Activated T-helper 1 cell treated with anti-CD3 and anti-CD28 coated beads, Interleukin-12 subunit alpha, Interleukin-12 subunit beta, Interleukin-2, Interleukin-4 antibody, amounts not matched to agents 30 ng/mL and 10 ng/mL and 1 ng/mL, durations not matched to agents 14 hours and 24 hours and 36 hours (primary cell): ENCODE measurements at places on chromosomes 1 and 21.

DNA sequence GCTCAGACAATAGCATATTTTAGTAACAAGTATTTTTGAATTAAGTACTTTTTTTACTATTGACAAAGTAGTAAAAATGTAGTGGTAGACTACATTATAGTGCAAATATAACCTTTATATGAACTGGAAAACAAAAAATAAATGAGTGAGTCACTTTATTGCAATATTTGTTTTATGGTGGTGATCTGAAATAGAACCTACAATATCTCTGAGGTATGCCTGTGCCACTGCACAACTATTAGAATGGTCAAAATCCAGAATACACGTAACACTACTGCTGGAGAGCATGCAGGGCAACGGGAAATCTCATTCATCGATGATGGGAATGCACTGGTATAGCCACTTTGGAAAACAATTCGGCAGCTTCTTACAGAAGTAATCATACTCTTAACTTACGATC is 349.0 kb upstream of the NCAM2 start:
- no peak for DNase-seq

- no peak for DNase-seq
Measured at GRCh38 chr1:117512728-117513321, 93.0 kb upstream of the TENT5C start.

DNA sequence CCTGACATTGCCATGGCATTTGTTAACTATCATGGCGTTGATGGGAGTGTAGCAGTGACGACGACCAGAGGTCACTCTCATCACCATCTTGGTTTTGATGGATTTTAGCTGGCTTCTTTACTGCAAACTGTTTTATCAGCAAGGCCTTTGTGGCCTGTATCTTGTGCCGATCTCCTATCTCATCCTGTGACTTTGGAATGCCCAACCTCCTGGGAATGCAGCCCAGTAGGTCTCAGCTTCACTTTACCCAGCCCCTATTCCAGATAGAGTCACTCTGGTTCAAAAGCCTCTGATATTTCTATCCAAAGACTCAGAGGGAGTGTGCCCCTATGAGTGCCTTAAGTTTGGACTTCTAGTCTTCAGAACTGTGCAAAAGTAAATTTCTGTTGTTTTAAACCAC is 130.1 kb downstream of the ADAMTS1 start:
- no peak for DNase-seq

GRCh38 chr1:176066709-176067108 is 140.4 kb downstream of the COP1 start:
- no peak for DNase-seq

DNA sequence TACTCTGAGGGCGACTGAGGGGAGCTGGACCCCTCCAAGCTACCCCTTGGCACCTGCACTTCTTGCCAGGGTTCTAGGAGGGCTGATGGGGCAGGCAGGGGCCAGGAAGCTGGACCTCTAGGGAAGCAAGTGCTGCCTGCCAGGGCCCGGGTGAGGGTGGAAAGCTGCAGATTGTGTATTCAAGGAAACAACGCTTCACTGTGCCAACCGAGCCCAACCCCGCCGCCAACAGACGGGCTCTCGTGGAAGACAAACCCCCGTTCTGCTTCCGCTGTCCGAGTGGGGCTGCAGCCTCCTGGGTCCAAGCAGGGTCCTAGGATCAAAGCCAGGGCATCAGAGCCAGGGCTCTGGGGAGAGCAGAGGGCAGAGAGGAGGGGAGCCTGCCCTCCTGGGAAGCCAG is 3.2 kb downstream of the EFHD2 start:
- no peak for DNase-seq

GRCh38 chr1:91653183-91653582 is 152.5 kb downstream of the CDC7 start:
- DNase-seq, result no peak

DNA sequence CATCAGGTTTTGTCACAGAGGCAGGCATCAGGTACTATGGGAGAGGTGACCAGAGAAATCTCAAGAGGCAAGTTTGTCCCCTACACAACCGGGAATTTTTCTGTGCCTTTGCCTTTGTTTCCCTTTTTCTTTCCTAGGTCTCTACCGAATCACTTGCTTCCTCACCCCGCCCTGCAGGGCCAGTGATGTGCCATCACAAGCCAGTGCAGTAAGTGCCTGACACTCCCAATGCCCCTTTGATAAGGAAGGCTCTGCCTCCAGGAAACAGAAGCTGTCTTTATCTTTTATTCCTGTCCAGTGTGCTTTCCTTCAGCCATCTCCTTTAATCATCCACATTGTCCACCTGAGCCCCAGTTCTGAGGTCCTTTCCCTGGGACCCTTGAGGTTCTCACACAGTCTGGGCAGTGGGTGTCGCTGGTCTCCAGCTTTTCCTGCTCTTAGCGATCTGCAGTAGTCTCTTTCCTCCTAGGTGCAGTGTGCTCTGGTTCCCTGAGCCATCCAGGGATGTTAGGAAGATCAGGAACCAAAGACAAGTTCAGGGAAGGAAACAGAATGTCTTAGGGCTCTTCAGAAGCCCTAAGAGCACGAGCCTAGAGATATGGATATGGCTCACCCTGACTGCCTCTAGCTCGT is 36.6 kb downstream of the GJA5 start:
- DNase-seq, result no peak

GRCh38 chr1:76294482-76295194 is 220.1 kb downstream of the ST6GALNAC3 start:
- DNase-seq, result no peak

GRCh38 chr21:38346286-38346685 is 89.5 kb downstream of the KCNJ15 start:
- no peak for DNase-seq

GRCh38 chr1:227805606-227806197 is 9.8 kb upstream of the PRSS38 start:
- DNase-seq, result no peak

- no peak for DNase-seq
Measured at GRCh38 chr1:202575918-202576653, 134.2 kb downstream of the SYT2 start.

DNA sequence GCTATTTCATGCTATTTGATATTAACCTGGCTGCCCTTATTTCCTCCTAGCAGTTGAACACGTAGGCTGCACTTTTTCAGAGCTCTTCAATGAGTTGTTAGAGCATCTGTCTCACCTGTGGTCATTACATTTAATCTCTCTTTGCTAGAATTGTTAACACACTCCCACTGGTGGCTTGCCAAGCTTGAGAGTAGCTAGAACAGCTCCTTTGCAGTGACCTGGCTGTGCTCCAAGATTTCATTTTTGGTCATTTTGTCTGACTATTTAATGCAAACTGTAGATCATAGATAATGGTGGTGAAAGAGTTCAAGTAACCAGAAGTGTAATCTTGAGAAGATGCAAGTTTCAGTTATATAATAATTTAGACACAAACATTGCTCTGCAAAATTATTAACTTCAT is 105.6 kb downstream of the LRRC7 start:
- no peak for DNase-seq

- no peak for DNase-seq
Measured at GRCh38 chr1:202068596-202068995, 54.1 kb upstream of the GPR37L1 start.

GRCh38 chr1:94716965-94717364 is 103.2 kb upstream of the SLC44A3 start:
- DNase-seq, result no peak

- DNase-seq, result no peak
Measured at GRCh38 chr21:29658934-29659203, 280.9 kb downstream of the GRIK1 start.

GRCh38 chr1:215459136-215459535 is 108.0 kb upstream of the KCTD3 start:
- DNase-seq, result no peak

GRCh38 chr21:44900559-44901251 is 20.0 kb downstream of the ITGB2 start:
- DNase-seq, result no peak

DNA sequence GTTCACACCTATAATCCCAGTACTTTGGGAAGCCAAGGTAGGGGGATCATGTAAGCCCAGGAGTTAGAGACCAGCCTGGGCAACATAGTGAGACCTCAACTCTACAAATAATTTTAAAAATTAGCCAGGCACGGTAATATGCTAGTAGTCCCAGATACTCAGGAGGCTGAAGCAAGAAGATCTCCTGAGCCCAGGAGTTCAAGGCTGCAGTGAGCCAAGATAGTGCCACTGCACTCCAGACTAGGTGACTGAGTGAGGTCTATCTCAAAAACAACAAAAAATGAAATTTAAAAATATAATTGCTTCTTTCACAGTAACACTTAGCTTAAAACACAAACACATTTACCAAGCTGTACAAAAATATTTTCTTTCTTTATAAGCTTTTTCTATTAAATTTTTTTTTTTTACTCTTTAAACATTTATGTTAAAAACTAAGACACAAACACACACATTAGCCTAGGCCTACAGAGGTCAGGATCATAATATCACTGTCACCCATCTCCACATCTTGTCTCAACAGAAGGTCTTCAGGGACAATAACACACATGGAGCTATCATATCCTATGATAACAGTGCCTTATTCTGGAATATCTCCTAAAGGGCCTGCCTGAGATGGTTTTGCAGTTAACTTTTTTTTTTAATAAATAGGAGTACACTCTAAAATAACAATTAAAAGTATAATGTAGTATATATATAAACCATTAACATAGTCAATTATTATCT is 43.9 kb downstream of the TESK2 start:
- DNase-seq, result no peak

DNA sequence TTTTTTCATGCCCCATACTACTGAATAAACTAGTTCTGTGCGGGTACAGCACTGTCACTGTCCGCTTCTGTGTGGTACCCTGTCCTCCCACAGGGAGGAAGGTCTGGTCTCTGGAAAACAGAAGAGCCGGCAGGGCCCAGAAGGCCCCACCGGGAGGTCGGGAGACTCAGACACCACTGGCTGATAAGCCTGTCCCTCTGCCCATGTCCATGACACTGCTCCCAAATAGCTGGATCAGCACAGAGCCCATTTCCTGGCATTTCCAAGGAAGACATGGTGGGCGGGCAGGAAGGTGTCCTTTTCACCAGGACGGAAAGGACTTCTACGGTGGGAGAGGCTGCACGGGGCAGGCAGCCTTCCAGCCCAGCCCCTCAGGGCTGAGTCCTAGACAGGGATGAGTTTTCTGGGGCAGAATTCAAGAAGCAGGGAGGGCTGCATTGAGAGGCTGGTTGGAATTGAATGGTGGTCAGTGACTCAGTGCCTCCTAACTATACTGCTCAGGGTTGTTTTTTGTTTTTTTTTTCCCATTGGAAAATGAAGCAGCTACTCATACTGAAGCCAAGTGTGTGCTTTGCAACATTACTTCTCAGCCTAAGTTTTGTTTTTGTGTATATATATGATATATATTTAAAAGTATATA is 7.1 kb downstream of the PSRC1 start:
- DNase-seq, result no peak

GRCh38 chr21:33196941-33197374 is 32.8 kb upstream of the IFNAR2 start:
- peak; percentile 31 for DNase-seq

DNA sequence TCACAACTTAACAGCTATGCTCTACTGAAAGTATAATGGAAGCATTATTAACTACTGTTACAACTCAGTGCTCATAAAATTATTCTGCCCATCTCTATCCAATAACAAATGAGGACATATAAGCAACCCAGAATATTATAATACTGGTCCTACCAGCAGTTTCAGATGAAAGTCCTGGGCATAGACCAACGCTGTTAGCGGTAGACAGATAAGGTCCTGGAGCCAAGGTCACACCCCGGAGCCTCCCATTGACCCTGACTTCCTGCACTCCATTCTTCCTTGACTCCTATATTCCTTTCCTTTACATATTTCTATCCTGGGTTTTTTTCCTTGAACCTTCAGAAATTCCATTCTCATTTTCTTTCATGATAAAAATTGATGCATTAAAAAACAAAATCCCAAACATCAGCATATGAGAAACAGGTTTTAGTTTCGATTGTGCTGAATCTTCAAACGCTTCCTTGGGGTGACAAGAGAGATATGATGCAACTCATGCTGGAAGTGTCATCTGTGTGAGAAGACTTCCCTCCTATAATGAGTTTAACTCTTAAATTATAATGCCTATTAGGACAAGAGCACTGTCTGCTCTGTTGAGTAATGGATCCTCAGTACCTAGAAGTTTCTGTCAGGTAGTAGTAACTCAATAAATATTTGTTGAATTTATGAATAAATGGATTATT is 831.1 kb downstream of the LRRIQ3 start:
- no peak for DNase-seq

GRCh38 chr21:28793043-28793442 is 199.6 kb downstream of the LTN1 start:
- no peak for DNase-seq

GRCh38 chr1:116127848-116128540 is 16.8 kb downstream of the MAB21L3 start:
- DNase-seq, result no peak

DNA sequence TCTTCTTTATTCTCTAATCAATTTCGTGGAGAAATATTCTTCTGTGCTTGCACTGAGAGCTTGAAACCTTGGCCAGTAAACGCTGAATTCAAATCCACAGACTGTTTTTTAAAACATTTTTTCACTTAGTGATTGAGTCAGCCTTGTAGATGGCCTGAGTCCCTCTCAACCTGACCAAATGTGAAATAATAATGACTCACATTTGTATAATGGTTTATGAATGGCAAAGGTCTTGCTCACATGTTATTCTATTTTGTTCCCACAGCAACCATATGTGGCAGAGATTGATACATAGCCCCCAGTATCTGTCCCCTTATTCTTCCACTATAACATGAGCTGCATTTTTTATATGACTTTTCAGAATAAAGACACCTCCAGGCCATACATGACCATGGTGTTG is 47.8 kb upstream of the CCDC190 start:
- DNase-seq, result no peak

GRCh38 chr1:59309795-59310548 is 13.1 kb downstream of the FGGY start:
- no peak for DNase-seq

DNA sequence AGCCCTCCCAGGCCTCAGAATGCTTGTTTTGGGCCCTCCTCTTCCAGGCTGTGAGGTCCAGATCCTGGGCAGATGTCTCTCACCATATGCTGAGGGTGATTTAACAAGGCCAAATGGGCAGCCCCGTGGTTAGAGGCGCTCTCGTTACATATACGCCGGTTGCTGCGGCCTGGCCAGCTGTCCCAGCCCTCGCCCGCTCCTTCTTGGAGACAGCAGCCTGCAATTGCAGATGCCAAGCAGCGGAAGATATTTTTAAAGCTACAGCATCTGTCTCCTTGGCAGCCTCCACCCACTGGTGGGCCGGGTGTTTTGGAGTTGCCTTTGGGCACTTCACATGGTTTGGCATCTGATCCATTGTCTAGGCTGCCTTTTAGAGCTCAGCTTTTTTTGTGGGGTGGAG is 178.8 kb upstream of the NFIA start:
- DNase-seq, result no peak

- DNase-seq, result no peak
Measured at GRCh38 chr1:8562881-8563865, 245.3 kb downstream of the SLC45A1 start.

GRCh38 chr1:2594001-2594640 is 7.5 kb downstream of the PRXL2B start:
- no peak for DNase-seq
